Stimulated activated CD8-positive, alpha-beta memory T cell treated with anti-CD3 and anti-CD28 coated beads, Interleukin-7, amount 100 ng/mL, for 1 hour (primary cell): ENCODE measurements at places on chromosomes 2 and 18.

- no peak for DNase-seq
Measured at GRCh38 chr2:206245265-206245672, 29.2 kb upstream of the ZDBF2 start.

GRCh38 chr2:240232961-240233884, 92.8 kb upstream of the OTOS start:
- peak; percentile 23 for DNase-seq

GRCh38 chr2:219294356-219295351, 14.5 kb downstream of the PTPRN start:
- DNase-seq, result peak; percentile 82

- no peak for DNase-seq
Measured at GRCh38 chr18:66792466-66792865, 188.6 kb upstream of the CDH19 start.

- DNase-seq, result no peak
Measured at GRCh38 chr2:179812501-179812900, 48.9 kb downstream of the ZNF385B start.

GRCh38 chr2:133517876-133518275, 50.4 kb downstream of the NCKAP5 start:
- DNase-seq, result no peak

GRCh38 chr2:202023904-202024266, 9.8 kb upstream of the FZD7 start:
- no peak for DNase-seq

DNA sequence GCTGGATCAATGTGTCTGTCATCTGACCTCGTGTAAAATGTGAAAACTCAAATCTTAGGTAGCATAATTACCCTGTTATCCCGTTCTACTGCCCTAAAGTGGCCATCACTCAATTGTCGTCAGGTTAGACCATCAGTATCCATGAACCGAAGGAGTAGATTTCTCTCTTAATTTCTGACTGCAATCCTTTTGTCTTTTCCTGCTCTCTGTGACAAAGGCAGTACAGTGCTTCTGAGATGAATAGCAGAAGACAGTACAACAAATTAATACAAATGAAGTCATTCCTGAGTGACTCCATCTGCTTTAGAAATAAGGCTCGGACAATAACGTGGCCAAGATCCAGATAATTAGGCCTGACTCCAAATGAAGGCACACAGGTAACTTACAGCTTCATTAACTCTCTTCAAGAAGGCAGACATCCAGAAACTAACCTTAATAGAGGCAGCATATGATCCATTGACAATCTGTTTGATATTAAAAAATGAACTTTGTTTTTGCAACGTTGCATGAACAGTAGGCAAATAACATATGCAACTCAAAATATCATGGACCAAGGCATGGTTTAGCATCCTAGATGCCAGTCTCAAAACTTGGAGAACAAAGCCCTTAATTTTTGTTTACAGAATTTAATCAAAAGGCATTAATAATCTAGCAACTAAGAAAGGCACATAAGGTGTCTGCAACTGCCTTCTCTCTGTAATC, 96.7 kb upstream of the CDH20 start:
- no peak for DNase-seq

- DNase-seq, result no peak
Measured at GRCh38 chr2:137925599-137925998, 38.7 kb upstream of the HNMT start.

- no peak for DNase-seq
Measured at GRCh38 chr2:26725521-26725820, 32.9 kb downstream of the KCNK3 start.

DNA sequence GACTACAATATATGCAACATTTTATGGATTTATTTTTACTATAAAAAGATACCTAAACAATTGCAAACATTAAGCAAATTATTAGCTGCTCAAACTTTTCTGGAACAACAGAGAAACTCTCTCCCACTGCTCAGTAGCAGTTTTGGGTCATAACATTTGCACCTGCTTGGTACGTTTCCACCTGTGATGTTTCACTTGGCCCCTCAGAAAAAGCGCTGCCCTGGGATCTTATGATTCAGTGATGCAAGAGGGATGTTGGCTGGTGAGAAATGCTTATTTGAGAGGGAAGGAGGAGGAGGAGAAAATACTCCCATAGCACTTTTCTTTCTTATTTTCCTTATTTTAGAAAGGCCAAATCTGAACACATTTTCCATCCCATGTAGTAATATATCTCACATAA, 9.2 kb downstream of the IRS1 start:
- DNase-seq, result no peak

GRCh38 chr2:119431155-119431975, at the start of gene TMEM37:
TMEM37 (plus strand) TSS chr2:119431854; CDS start chr2:119431904, 50 bp downstream.
- no peak for DNase-seq

DNA sequence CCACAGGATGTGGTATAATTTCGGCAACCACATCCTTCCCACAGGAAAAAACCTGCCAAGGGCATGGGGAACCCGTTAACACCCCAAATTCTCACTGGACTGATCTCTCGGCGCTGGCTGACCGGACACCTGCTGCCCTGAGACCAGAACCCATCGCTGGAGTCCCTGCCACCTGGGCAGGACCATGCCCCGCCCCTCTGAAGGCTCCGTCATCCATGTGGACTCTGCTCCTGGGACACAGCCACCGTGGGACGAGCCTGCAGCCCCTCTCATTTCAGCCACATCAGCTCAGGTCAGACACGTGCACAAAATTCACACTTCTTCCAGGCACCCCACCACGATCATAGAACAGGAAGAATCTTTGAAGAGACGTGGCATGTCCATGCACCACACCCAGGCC, 108.2 kb downstream of the ZNF516 start:
- no peak for DNase-seq

- no peak for DNase-seq
Measured at GRCh38 chr2:239044336-239044735, 196.5 kb downstream of the TWIST2 start.

GRCh38 chr18:49476664-49477411, 10.2 kb downstream of the C18orf32 start:
- no peak for DNase-seq

- DNase-seq, result no peak
Measured at GRCh38 chr2:25482341-25482740, 140.6 kb upstream of the DNMT3A start.

DNA sequence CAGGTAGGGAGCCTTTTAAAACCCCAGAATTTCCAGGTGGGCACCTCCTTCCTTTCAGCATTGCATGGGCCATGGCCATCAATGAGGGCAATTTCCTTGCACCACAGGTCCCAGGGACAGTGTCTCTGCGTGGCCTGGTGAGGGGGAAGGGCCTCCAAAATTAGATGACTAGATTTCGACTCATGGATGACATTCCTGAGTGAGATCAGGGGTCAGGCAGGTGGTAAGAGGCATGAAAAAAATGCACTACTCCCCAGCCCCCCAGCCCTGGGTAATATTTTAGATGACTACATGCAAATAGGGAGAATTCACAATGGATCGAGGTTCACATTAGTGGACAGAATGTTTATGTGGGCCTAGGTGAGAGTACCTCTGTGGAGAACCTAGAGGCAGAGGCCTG, 19.0 kb upstream of the IGFBP5 start:
- no peak for DNase-seq

DNA sequence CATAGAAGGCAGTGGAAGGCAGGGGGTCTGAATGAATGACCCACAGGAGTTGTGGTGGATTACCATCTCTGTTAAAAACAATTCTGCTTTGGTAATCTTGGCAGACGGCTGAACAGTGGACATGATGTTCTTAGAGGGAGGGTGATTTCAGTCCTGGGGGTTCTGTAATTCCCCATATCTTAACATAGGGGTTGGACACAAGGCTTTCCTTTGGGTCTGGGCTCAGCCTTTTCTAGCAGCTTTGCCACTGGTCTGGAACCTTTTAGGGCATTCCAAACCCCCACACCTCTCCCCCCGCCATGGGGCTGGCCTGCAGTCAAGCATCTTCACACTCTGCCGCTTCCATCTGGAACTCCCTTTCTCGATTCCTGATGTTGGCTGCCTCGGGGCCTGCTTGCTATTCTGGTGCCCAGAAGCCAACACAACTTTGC, 50.3 kb downstream of the RPL37A start:
- DNase-seq, result no peak

DNA sequence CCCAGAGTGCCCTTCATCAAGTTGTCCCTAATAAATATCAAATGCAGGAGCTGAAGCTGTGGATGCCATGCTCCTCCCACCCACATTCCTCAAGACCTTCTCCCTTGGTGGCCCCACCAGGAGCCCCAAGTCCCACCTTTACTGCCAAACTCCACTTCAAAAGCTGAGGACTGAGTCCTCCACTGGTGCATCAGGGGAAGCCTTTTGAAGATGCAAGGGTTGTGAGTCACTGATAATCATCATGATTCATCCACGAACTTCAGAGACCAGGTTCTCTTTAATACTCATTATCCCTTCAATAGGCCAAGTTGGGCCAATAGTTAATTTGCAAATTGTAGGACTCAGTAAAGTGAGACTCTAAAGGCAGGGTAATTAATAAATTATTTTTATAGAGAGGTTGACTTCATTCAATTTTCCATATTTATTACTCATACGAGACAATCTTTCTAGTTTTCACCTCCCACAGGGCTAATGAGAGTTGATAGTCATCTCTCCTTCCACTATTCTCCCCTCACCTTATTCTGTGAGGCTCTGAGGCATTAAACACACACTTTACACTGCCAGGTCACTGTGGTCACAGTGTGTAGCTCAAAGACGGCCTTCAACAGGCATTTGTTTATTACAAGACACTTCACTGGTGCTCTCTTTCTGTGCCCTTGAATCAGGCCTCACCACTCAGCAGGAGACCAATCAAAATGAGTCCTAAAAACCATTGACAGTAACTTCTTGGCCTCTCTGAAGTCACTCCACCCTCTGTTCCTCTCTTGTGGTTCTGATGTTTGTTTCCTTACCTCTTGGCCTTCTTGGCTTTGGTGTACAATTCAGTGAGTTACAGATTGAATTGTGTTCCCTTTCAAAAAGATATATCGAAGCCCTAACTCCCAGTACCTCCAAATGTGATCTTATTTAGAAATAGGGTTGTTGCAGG, 99.9 kb downstream of the TRIB2 start:
- DNase-seq, result no peak

DNA sequence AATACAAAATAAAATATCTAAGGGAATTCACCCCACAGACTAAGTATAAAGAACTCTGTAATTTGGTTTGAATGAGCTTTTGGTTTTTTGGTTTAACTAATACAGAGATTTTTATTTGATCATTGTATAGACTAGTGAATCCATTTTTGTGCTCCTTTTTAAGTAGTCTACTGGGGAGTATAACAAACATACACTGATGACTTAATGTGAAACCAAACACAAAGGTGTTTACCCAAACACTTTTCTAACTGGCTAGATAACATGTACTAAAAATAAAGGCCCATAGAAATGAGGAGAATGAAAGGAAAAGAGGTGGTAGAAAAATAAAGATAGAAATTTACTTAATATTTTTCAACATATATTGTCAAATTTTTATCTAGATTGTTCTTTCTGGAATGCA, 146.0 kb downstream of the NRXN1 start:
- no peak for DNase-seq
